Stimulated activated CD8-positive, alpha-beta memory T cell treated with anti-CD3 and anti-CD28 coated beads, Interleukin-7, amount 100 ng/mL, for 4 hours (primary cell): ENCODE measurements at places on chromosomes 2 and 18.
A peak's percentile ranks its signal among the peaks of the same experiment; 100 is the strongest.

GRCh38 chr2:94984964-94985575 is 40.4 kb upstream of the MAL start:
- no peak for DNase-seq

DNA sequence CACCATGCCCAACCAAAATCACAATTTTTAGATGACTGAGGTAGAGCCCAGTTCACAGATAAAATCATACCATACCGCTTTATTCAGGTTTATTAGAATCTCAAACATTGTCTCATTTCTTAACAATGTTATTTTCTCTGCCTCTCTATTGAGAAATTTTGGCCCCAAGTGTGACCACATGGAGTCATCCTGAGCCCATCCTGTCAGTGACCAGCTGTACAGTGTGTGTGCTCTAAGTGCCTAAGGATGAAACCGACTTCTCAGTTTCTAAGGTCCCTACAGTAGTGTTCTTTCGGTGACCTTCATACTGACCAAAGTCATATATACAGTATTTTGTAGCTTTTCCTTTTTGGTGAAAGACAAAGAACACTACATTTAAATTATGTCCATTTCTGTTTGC is 123.7 kb upstream of the MSTN start:
- no peak for DNase-seq

GRCh38 chr2:181570833-181571661 is 85.9 kb downstream of the CERKL start:
- DNase-seq: no peak

GRCh38 chr2:73852020-73852419 is 23.3 kb downstream of the STAMBP start:
- no peak for DNase-seq

DNA sequence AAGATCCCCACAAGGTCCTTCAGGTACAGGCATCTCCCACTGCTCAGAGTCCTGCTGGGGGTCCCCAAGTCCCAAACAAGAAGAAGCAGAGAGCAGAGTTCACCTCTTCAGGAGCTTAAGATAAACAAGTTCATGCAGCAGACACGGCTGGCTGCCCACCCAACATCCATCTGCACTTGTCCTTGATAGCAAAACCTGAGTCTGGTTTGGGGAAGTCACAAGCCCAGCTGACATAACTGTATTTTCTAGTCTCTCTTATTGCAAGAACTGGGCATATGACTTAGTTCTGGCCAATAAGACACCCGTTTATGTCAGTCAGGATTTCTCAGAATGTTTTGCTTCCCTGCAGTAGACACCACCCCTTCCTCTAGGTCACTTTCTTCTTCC is 31.8 kb downstream of the AFF3 start:
- DNase-seq: no peak

GRCh38 chr18:72160510-72161445 is 383.4 kb downstream of the CBLN2 start:
- DNase-seq: no peak

DNA sequence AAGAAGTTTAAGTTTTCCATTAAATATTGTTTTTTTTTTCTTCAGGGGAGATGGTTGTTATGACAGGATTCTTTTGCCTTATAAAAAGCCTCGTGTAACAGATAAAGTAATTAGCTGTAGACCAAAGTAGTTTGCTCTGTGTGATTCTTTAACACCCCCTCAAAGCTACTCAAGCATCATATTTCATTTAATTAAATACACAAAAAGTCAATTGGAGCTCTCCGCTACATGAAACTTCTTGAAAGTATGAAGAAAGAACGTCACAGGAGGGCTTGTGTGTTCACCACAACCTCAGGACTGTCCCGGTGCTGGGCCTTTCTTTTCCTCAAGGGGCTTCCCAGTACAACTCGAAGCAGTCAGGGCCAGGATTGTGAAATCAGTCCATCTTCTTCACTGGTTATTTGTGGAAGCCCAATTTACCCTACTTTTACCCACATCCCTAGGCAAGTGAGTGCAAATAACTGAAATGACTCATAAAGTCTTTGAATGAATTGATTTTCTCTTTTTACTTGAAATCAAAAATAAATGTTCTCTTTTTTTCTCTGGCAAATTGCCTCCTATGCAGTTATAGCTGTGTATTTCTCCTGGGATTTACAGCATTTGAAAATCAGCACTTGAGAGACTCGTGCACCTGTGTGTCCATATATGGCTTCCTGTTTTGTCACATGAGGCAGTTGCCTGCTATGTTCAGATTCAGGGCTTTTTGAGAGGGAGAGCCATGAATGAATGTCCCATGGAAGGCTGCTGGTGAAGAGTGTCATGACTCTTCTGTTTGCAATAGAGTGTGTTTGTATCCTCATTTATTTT is 48.6 kb downstream of the LINC00305 start:
- no peak for DNase-seq

DNA sequence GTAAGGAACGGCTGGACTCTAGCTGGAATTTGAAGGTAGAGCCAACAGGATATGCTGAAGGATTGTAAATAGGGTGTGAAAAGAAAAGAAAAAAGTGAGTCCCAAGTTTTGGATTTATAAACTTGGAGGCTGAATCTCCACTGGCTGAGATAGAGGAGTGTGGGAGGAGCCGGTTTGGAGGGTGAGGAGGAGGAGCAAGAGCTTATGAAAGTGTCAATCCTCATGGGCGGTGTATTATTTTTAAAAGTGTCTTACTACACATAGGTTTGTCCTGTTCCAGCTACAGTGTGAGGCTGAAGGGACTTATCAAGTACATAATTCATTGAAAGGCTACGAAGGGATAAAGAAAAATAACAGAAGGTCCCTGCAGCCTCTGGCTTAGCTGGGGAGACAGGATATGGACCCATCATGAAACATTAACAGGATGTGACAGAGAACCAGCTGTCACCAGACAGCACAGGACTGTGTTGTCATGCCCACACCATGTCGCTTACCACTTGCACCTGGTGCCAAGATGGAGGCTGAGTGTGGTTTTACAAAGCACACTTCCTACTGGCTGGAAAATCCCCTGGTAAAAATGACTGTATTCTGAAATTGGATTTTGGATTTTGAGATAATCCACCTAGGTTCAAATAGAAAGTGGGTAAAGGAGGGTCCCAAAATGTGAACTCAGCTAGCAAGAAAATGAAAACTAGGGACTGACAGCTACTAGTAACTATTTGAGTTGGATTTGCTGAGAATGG is 2.5 kb upstream of the MREG start:
- peak; percentile 23 for DNase-seq

DNA sequence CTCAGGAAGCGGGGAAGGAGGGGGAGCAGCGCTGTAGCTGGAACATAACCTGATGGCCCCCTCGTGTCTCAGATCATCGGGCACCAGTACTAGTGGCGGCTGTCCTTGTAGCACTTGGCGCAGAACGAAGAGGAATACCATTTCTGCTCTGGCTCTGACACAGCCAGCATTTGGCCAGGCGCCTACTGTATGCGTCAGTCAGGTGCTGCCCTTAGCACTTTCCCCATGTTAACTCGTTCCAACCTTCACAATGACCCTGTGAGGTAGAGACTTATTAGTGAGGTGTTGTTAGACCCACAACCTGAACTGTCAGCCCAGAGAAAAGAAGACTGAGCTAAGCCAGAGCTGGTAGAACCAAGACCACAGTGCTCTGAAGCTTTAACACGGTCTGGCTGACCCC is 47.7 kb upstream of the EML6 start:
- DNase-seq: no peak
